ENCODE measurements at places on chromosomes 7 and 10.

DNA sequence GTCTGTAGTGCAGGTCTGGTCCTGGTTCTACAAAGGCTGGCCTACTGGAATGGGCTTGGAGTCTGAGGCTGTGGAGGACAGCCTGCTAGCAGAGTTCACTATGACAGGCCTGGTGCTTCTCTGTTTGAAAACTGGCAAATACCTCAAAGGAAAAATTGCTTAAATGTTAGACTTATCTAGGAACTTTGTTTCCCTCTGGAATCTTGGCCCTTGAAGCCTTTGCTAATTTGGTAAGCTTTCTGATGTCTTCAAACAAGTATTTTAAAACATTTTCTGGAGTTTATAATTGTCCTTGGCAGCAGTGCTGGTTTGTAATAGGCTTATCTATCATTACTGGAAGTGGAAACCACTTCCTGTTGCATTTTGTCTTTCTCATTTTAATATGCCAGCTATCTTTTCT is 139.7 kb downstream of the TMEM26 start:
- no peak for DNase-seq

DNA sequence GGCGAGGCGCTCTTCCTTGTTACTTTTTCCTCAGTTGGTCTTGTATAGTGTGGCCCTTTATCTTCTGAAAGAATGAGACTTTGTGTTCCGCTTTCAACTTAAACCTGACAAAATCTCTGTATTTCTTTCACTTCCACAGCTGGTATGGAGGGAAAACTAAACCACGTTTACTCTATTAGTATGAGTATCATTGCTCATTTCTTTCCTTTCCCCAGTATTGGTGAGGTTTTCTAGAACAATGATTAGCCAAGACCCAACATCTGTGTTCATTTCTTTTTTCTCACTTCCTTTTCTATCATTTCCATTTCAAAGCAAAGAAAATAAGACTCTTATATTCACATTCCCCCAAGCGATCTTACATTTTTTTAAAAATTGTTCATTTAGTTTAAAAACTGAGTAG is 165.3 kb downstream of the PAXIP1 start:
- no peak for DNase-seq

- no peak for DNase-seq
Measured at GRCh38 chr10:3090914-3091787, 23.8 kb downstream of the PFKP start.

DNA sequence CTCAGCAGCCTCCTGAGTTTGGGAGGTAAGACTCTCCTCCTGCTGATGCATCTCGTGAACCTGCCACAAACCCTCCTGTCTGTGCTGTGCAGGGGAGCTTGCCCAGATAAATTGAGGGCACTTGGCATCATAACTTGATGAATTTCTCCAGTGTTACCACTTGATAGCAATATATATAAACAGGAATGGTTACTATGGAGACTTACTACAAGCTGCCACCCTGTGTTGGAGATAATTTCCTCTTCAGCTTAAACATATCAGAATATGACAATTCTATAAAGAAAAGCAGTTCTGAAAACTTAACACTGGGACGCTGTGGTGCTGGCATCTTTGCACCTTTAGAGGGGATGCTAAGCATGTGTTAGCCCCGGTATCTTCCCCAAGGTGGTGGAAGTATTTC is 14.9 kb downstream of the PFKFB3 start:
- DNase-seq = no peak

GRCh38 chr7:143884969-143885559 is 16.9 kb downstream of the TCAF1 start:
- no peak for DNase-seq

GRCh38 chr10:13686331-13686752 is 99.6 kb downstream of the PRPF18 start:
- no peak for DNase-seq

DNA sequence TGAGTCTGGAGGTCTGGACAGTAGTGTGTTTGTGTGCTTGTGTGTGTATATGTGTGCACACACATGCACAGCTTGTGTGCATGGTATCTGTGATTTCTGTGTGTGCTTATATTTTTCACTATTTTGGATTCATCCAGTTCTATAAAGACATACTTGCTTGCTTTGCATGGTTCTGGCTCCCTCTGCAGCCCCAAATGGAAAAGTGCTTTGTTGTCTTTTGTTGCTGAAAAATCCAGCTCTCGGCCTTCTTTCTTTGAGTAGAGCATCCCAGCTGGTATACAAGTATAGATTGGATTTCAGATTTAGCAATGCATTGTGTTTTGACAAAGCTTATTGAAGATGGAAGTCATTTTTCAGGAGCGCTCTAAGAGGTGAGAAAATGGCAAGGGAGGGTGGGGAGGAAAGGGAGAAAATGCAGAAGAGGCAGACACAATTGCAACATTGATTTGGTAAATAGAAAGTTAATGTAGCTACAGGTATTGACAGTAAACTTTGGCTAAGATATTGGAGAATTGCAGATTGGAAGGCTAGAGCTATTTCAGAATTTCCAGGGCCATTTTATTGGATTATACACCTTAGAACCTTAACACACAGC is 333.9 kb downstream of the AUTS2 start:
- DNase-seq = peak; percentile 22

GRCh38 chr7:26180792-26181198 is 19.8 kb downstream of the HNRNPA2B1 start:
- DNase-seq = no peak

GRCh38 chr10:93063144-93063976 is 2.8 kb downstream of the CYP26C1 start:
- DNase-seq = no peak

DNA sequence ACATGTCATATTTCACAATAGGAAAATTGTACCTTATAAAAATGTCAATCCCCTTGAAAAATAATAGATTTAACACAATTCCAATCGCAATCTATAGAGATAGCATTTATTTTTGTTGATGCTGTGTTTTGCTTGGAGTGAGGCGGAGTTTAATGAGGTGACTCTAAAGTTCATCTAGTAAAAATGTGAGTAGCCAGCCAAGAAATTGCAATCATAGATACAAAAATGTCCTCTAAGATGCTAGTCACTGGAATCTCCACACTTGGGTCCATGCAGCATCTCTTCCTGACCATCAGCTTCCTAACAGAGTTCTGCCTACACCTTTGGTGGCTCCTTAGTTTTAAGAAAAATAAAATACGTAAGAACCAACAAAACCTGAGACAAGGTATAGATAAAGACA is 44.9 kb downstream of the GLI3 start:
- no peak for DNase-seq

DNA sequence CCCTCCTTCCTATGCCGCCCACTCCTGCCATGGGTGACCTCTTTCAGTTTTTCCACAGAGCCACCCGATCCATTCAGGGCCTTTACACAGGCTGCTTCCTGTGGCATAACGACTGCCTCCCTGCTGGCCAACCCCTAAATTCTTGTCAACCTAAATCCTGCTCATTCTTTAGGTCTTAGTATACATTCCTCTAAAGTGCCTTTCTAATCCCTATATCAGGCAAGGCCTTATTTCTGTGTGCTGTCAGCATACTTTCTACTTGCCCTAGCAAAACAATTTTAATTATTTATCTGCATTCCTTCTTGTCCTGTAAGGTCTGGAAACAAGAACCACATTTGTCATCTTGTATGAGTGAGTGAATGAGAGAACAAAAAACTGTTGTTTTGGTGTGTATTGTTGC is 132.4 kb downstream of the DNAH11 start:
- no peak for DNase-seq

GRCh38 chr10:76106611-76107010 is 675.2 kb downstream of the LRMDA start:
- DNase-seq = no peak

DNA sequence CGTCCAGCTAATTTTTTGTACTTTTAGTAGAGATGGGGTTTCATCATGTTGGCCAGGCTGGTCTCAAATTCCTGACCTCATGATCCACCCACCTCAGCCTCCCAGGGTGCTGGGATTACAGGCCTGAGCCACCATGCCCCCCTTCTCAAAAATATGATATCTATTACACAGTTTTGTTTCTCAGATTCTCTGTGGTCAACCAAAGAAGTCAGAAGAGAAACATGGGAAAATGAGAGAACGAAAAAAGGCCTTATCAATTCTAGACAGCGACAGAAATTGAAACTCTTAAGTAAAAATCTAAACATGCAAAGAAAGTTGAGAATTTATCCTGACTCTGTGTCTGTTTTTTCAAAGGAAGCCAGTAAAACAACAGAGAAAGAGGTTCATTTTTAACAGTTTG is 283.8 kb upstream of the PLXDC2 start:
- no peak for DNase-seq

DNA sequence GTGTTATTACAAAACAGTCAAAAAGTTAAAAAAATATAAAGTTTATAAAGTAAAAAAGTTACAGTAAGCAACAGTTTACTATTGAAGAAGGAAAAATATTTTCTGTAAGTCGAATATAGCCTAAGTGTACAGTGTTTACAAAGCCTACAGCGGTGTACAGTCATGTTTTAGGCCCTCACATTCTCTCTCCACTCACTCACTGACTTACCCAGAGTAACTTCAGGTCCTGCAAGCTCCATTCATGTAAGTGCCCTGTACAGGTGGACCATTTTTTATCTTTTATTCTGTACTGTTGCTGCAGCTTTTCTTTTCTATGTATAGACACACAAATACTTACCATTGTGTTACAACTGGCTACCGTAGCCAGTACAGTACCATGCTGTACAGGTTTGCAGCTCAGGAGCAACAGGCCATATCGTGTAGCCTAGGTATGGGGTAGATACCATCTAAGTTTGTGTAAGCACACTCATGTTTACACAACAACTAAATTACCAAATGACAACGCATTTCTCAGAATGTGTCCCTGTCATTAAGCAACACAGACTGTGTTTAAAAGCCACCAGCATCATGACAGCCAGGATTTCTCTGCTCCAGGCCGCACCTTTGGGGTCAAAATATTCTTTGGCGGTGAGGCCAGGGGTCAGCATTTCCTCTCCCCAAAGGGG is 67.2 kb downstream of the DLG5 start:
- DNase-seq = no peak

DNA sequence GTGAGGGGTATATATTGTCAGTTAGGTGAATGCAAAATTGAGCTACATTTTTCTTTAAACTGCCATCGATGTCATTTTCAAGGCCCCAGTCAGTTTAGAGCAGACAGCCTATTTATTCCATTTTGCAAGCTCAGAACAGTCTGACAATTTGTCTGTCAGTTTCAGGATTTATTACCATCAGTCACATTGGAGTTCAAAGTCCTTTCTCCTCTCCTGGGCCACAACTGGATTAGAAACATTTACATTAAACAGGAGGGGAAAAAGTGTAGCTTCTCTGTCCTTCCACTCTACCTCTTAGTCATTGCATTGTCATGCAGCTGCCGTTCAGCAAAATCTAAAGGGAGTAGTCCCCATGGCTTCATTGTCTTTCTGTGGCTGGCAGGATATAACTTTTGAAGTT is 3.5 kb upstream of the GHITM start:
- DNase-seq = no peak

DNA sequence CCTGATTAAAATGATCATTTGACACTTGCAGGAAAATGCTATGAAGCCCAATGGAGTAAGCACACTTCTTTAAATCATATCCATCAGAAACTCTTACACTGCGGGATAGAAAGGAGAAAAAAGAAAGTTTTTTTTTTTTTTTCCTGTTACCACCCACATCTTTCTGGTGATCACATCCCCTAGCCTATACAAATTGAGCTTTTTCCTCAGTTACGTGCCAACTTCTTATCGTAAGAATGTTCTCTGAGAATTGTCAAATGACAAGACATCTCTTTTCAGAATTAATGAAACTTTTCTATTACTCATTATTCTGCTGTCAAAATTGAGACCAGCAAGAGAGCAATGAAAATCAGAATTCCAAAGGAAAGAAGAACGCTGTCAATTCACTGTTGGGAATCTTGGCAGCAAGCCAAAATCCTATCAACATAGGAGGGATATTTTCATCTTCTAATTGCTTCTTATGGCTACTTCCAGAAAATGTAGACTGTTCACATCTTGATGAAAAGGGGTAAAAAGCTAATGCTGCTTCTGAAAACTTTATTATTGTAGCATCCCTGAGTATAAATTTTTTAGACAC is 179.5 kb downstream of the ADAM12 start:
- no peak for DNase-seq

GRCh38 chr10:110420401-110421193 is 77.1 kb upstream of the DUSP5 start:
- no peak for DNase-seq

GRCh38 chr7:13715534-13715933 is 273.9 kb downstream of the ETV1 start:
- DNase-seq = no peak

GRCh38 chr7:35263396-35263795 is 9.5 kb upstream of the TBX20 start:
- DNase-seq = no peak

DNA sequence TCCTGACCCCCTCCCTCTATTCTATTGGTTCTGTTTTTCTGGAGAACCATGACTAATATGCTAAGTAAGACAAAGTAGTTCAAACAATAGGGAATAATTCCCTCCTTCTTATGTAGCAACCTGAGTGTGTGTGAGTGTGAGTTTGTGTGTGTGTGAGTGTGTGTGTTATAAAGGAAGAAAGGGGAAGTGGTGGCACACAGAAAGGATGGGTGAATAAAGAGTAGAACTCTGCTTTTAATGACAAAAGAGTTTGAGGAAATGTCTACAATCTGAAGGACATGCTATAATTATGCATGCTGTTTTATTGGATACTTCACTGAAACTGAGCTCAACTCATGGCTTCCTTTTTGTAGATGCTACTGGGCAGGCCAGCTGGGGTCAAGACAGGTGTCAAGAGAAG is 489.5 kb downstream of the REEP3 start:
- DNase-seq = no peak

DNA sequence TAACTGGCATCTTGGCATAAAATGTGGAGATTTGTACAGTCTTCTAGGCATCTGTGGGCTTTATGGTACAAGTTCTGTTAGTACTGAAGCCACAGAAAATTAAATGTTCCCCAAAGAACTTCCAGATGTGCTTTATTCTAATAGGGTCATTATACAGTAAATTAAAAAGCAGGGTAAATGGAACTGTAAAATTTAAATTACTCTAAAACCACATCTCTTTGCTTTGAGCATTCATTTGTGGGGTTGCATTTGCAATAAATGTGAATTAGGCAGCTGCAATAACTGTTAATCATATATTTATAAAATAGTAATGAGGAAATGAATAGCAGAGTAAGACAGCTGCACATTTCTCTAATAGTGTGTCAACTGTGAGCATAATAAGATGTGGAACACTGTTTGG is 151.5 kb downstream of the BUB3 start:
- no peak for DNase-seq

GRCh38 chr7:42709284-42709683 is 202.6 kb downstream of the C7orf25 start:
- DNase-seq = no peak

DNA sequence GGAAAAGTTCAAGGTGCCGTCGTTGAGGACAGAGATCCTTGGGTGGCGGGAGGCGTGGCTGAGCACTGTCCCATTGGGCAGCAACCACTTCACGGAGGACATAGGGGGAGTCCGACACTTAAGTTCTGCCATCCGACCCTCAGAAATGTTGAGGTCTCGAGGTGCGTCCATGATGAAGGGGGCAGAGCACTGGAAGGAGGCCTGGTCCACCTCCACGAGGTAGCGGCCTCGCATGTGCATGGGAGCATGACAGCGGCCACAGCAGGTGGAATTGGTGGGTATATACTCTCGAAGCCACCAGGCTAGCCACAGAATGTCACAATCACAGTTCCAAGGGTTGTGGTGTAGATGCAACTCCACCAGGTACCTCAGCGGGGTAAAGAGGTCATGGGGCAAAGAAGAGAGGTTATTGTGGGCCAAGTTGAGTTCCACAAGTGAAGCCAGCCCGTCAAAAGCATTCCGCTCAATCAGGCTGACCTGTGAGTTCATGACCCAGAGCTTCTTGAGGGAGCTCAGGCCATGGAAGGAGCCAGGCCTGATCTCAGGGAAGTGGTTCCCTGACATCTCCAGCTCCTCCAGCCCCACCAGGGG is 1.7 kb downstream of the LRRC4 start:
- DNase-seq = no peak

GRCh38 chr10:48505394-48506112 is 99.3 kb downstream of the ARHGAP22 start:
- DNase-seq = no peak

Measured in HEK293T (cell line).